ENCODE measurements at places on chromosomes 16 and 17.

DNA sequence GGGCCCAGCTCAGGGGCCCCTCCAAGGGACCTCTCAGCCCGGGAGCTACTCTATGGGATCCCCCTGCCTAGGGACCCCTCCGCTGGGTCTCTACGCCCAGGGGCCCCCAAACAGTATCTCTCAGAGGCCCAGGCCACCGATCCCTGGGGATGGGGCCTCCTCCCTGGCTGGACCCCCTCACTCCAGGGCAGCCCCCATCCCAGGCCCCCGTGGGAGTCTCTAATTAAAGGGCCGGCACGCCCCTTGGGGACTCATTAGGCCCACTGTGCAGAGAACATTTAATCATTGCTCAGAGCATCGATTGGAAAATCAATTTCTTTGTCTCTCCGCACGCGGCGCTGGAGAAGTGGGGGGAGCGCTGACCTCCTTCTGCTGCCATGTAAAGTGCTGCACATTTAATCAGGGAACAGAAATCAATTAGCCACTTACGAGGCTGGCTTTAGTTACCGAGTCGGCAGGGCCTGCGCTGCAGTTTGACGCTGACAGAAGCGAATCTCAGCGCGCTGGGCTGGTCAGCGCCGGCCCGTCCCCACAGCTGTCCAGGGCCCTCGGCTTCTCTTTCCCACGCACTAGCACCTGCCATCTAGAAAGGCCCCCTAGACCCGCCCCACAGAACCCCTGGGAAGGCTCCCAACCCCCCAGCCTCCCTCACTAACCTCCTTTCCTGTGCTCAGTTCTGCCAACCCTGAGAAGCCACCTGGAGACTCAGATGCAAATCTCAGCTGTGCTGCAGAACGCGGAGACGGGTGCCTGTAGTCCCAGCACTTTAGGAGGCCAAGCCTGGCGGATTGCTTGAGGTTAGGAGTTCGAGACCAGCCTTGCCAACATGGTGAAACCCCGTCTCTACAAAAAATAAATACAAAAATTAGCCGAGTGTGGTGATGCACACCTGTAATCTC, 20.2 kb upstream of the C1QL1 start:
- DNase-seq: no peak

DNA sequence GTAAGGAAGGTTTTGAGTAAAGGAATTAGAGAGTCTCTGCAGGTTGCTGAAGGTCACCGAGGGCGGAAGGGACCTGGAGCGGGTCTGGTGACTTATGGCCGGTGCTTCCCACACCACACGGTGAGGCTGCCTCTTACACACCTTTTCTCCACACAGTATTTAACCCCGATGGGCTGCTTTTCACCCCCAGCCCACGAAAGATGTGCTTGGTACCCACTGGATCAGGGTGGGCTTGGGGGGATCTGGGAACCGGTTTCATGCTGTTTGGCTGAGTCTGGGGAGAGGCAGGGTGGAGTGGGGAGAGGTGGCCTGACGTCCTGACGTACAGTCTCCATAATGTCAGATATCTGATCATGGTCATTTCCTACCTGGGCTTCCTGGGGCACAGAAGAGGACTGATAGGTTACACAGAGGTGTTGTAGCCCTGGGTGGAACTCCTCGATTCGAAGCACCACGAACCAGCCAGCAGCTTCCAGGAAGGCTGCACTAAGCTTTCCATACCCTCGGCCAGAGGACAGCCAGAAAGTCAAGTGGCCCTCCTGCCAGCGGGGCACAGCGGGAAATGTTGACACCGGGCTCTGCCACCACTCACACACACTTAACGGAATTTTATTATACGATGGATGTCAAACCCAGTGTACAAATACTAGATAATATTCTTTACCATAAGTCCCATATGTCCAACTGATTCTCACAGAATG, 34.0 kb downstream of the OR1D5 start:
- DNase-seq: no peak

DNA sequence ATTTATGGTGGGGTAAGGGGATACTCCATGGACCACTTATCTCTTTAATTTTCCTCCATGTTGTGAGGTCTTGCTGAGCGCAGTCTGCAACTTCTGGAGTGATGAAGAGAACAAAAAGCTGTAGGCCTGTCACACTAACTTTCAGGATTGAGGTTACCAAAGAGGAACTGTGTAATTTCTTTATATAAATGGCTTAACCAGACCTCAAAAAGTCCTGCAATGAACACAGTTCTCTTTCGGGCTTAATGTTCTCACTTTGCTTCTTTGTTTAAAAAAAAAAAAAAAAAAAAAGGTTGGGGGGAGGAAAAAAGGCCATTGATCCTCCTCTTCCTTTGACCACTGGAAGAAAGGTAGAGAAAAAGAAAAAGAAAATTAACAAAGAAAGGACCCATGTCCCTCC, 86.8 kb upstream of the SOX9 start:
- DNase-seq: no peak

DNA sequence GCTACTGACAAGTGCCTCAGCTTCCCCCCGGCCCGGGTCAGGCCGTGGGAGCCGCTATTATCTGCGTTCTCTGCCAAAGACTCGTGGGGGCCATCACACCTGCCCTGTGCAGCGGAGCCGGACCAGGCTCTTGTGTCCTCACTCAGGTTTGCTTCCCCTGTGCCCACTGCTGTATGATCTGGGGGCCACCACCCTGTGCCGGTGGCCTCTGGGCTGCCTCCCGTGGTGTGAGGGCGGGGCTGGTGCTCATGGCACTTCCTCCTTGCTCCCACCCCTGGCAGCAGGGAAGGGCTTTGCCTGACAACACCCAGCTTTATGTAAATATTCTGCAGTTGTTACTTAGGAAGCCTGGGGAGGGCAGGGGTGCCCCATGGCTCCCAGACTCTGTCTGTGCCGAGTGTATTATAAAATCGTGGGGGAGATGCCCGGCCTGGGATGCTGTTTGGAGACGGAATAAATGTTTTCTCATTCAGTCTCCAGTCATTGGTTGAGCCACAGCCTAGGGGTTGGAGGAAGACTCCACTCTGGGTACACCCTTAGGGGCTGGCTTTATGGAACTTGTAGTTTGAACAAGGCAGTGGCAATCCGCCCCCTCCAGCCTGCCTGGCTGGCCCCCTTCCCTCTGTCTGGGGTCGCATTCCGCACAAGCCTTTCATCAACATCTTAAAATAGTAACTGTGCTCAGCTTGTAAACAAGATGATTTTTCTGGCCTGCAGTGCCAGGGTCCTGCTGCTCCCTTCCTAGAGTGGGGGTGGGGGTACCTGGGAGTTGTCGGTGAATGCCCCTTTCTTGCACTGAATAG, 4.1 kb downstream of the SYNGR2 start:
- no peak for DNase-seq

DNA sequence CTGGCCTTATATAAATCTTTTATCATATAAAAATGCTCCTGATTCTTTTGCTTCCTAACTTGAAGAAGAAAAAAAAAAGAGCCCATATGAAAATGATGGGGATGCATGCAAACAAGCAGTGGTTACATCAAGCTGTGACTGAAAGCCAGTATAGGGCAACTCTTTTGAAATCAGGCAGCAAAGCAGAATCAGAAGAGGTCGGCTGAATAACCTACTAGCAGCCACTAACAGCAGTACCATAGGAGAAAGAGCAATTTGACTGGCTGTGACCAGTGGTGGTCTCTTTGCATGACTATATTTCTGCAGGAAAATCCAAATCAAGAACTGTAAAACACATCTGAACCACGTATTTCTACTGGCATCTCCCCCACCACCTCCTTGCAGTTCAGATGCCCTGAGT, 161.9 kb upstream of the C17orf78 start:
- DNase-seq: no peak

DNA sequence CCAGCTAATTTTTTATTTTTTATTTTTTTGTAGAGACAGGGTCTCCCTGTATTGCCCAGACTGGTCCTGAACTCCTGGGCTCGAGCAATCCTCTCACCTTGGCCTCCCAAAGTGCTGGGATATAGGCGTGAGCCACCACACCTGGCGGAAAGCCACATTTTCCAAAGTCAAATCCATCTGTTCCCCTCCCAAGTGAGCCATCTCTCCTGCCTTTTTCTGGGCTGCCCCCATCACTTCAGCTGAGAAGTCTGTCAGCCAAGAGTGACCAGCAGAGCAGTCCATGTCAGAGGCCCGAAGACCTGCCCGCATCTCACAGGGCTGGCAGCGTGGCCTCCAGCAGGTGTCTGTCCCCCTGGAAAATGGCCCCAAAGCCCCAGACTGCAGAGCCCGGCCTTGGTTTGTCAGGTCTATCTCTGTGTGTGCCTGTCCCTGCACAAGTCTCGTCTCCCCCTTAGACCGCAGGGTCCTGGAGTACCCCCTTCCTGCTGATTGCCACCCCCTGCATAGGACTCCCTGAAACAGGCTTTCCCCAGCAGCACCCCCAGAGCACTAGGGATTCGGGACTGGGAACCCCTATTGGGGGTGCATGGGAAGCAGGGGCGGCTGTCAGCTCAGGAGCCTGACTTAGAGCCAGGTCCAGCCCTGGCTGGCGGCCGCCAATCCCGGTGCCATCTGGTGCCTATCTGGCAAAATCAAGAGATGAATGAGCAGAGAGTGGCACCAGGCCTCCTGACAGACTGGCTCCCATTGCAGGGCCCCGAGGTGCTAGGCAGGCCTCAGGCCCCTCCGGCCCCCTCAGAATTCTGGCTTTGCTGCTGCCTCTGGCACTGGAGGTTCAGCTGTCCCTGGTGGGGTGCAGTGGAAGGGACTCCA, 7.8 kb downstream of the TTYH2 start:
- DNase-seq: no peak

Data from NCI-H1930 (cell line).